ENCODE measurements at places on chromosomes 11 and 22.

- no peak for DNase-seq
Measured at GRCh38 chr11:40269865-40270264, 1189.6 kb downstream of the LRRC4C start.

GRCh38 chr11:62015615-62016014 is 48.2 kb upstream of the FTH1 start:
- DNase-seq: no peak

GRCh38 chr11:57460758-57461749 is 726 bp downstream of the RTN4RL2 start:
- no peak for DNase-seq

DNA sequence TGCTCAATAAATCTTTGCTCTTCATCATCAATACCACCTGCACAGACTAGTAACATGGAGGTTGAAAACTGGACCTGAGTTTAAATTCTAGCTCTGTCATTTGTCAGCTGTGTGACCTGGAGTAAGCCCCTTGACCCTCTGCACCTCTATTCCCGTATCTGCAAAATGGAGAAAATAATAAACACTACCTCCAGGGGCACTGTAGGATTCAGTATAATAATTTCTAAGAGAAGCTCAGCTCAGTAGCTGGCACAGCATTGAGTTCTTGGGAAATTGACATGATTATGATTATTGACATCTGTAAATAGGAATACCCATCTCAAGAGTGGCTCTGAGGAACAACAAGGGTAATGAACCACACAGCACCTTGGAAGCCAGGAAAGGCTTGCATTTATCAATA is 78.4 kb downstream of the MN1 start:
- DNase-seq: no peak

Measured in NCI-H524 treated with DMSO at 0.1 percent for 48 hours (cell line).